ENCODE measurements at places on chromosomes 4 and X.

DNA sequence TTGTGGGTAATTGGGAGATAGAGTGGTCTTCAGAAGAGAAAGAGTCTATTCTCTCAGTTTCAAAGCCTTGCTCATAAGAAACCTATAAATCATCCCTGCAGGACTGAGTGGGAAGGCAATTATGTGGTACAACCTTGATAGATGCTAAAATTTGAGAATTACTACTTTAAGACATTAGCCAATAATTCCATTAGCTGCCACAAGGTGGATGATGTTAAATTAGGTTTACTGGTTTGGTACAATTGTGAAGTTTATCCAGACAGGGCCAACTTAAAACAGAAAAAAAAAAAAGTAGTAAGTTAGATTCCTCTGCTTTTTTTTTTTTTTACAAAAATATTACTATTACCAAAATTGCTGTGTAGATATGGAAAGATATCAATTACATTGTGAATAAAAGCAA lies 73.2 kb upstream of the AMOT start:
- no peak for DNase-seq

DNA sequence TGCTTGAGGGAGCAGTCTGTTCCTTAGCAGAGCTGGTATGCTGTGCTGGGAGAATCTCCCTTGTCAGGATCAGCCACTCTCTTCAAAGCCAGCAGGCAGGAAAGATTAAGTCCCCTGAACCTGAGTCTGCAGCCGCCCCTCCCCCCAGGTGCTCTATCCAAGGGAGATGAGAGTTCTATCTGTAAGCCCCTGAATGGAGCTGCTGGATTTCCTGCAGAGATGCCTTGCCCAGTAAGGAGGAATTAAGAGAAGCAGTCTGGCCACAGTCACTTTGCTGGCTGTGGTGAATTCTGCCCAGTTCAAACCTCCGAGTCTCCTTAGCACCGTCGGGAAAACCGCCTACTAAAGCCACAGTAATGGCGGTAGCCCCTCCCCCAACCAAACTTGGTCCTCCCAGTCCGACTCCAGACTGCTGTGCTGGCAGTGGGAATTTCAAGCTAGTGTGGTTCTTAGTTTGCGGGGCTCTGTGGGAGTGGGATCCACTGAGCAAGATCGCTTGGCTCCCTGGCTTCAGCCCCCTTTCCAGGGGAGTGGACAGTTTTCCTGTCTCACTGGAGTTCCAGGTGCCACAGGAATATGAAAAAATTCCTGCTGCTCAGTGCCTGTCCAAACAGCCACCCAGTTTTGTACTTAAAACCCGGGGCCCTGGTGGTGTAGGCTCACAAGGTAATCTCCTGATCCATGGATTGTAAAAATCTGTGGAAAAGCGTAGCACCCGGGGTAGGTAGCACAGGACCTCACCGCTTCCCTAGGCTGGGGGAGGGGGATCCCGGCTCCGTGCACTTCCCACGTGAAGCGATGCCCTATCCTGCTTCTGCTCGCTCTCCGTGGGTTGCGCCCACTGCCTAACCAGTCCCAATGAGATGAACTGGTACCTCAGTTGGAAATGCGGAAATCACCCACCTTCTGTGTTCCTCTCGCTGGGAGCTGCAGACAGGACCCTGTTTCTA lies 38.0 kb downstream of the RAB28 start:
- DNase-seq: no peak

DNA sequence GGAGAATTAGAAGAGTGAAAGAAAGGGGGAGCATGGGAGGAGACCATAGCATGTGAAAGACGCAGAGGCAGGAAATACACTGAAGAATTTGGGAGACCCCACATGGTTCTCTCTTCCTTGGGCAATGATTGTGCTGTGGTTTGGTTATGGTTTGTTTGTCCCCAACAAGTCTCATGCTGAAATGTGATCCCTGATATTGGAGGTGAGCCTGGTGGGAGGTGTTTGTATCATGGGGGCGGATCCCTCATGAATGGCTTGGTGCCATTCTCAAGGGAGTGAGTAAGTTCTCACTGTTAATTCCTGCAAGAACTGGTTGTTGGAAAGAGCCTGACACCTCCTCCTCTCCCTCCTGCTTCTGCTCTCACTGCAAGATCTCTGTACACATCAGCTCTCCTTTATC lies 78.6 kb upstream of the RAI2 start:
- no peak for DNase-seq

- DNase-seq: no peak
Measured at GRCh38 chrX:37883196-37883595, 35.8 kb upstream of the DYNLT3 start.

GRCh38 chrX:69297506-69297905 lies 132.3 kb upstream of the PJA1 start:
- no peak for DNase-seq

DNA sequence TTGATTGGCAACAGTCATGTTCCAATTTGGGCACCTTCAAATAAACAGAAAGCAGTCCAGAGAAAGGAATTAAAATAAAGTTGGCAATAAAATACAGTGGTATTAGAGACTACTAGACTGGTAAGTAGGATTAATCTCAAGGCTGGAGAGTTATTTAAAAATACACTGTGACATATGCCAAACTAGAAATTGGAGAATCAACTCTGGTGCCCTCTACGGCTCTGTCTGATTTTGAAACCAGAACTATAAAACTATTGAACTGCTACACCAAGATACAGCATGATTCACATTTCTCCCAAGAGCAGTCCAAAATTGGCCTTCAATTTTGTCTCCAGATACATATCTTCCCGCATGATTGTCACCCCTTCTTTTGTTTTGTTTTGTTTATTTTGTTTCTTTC lies 78.7 kb upstream of the FAM47B start:
- no peak for DNase-seq

GRCh38 chrX:46039526-46039925 lies 505.7 kb downstream of the ZNF674 start:
- no peak for DNase-seq

GRCh38 chrX:103376979-103377324 lies 614 bp downstream of the BEX3 start:
- DNase-seq: no peak

DNA sequence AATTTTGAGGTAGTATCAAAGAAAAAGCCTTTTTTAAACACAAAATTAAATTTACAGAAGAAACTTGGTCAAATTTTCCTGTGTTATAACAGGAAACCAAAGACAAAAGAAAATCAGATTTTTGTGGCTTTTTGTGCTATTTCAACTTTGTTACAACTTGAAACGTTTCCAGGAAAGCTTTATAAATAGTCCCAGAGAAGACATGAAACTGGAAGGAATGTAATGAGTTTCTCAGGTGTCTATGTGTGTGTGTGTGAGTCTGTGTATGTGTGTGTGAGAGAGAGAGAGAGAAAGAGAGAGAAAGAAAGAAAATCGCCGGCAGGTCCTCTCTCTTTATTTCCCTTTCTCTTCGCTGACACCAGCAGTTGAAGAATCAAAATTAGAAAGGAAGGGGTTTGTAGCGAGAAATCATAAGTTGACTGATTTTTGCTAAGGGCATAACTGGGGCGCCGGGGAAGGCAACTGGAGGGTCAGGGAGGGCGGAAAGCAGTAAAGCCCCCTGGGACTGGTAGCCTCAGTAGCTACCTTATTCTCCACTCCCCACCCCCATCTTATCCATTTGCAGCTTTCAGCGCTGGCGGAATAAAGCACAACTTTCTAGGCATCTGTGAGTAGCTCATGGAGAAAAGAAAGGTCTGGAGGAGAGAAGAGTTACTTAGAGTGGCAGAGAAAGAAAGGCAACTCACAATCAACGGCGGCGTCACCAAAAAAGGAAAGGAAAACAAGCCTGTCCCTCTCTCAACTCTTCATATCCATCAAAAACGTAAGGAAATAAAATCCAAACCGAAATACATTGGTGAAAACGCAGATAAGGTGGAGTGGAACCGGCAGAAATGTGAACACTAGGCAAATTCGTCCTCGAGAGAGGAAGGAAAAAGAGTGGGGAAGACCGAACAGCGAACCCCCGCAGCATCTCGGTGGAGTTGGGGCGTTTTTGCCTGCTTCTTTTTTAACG lies 1.3 kb downstream of the TMEM47 start:
- no peak for DNase-seq

- no peak for DNase-seq
Measured at GRCh38 chrX:106906361-106906760, 3.2 kb upstream of the RIPPLY1 start.

DNA sequence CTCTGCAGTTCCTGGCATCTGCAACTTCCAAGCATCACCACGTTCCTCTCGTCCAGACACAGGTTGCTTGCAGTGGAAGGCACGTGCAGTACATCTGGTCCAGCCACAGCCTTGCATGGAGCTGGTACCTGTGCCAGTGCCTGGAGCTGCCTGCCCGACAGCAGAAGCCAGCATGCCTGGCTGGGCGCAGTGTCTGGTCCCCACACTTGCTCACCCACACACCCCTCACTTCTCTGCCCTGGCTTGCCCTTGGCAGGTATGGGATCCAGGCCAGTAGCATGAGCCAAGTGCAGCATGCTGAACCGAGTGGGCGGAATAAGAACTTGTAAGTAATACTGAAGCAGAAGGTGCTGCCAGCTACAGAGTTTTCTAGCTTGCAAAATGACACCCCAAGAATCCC lies 39.9 kb downstream of the SH3BGRL start:
- DNase-seq: no peak

- DNase-seq: no peak
Measured at GRCh38 chr4:167282171-167282864, 48.0 kb upstream of the SPOCK3 start.

DNA sequence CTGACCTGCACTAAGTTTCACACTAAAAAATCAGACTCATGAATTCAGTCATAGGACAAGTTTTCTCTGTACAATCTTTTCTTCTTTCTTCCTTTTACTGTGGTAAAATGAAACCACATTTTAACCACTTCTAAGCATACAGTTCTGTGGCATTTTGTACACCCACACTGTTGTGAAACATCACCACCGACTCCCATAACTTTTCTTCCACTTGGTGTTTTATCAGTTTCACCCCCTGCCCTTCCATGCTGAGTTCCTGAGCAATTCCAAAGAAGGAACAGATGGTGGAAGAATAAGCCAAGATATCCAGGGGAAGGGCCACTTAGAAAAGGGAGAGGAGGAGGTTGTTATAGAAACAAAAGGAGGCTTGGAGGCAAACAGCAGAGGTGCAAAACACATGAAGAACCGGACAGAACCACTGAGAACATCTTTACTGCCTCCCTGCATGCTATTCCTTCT lies 22.6 kb downstream of the SLC25A4 start:
- no peak for DNase-seq

- no peak for DNase-seq
Measured at GRCh38 chr4:7970361-7970946, 30.8 kb upstream of the AFAP1 start.

DNA sequence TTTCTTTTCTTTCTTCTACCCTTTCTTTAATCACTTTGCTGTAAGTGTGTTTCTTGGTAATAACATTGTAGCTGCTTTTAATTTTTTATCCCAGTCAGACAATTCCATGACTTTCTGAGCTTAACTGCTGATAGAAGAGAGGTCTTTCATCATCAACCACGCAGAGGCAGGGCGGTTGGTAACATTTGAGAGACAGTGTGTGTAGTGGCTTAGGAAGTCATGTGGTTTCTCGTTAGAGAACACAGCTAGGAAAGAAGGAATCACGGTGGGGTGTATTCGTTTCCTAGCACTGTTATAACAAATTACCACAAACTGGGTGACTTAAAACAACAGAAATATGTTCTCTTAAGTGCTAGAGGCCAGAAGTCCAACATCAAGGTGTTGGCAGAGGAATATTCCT lies 11.5 kb downstream of the PRPS2 start:
- DNase-seq: no peak

- DNase-seq: no peak
Measured at GRCh38 chr4:13483768-13484121, 395 bp downstream of the RAB28 start.

GRCh38 chr4:39635023-39635422 lies 3.6 kb downstream of the SMIM14 start:
- no peak for DNase-seq

DNA sequence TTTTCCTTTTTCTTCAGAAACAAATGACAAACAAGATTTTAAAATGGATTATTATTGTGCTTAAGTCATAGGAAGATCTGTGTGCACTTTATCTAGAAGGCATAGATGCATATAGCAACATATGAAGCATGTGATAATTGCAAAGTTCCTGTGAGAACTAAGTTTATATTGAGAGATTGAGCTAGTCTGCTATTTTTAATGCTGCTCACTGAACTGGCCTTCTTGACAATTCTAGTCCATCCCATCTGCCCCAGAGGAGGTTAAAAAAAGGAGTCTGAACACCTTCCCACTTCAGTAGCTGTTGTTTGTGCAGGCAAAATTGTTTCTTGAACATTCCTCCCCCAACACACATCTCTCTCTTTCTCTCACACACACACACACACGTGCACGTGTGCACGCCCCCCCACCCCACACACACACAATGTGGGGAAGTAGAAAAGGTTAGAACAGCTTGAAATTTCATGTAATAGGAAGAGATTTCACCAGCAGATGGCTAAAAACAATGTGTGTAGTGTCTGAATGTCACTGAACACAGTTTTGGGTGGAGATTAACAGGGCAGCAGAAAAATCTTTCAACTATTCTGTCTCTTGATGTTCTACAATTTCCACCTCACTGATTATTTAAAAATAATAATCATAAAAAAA lies 108.0 kb downstream of the GPM6A start:
- DNase-seq: no peak

- no peak for DNase-seq
Measured at GRCh38 chr4:184066584-184067300, 150.9 kb downstream of the ENPP6 start.

DNA sequence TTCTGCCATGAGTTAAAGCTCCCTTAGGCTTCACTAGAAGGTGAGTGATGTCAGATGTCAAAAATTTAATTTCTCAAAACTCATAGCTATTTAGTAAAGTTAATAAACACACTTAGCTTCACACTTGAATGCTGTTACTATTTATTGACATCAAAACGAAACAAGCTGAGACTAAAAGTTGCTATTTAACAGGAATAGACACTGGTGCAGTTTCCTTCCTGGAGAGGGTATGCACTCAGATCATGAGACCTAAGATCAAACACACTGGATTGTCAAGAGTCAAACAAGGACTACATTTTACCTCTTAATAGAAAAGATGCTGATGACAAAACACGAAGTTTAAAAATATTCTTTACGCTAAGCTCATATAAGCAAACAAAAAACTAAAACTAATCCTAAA lies 18.9 kb downstream of the UPF3B start:
- no peak for DNase-seq

- DNase-seq: no peak
Measured at GRCh38 chr4:109708990-109709389, 5.7 kb upstream of the CASP6 start.

DNA sequence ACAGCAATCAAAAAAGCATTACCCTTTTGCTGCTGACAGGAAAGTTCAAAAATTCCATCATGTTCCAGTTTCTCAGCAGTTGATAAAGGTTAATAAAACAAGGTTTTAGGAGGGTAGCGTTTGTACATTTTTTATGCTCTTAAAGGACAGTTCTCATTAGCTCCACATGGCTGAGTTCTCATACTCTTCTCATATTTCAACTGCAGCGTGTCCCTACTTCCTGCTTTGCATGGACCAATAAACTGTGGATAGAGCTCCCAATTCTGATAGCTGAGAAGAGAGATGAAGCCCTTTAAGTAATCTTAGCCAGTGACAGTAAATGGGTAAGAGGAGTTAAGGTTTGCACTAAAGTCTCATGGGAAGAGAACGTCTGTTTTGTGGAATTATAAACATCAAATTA lies 53.5 kb downstream of the SPANXA2 start:
- DNase-seq: no peak
